ENCODE measurements at places on chromosomes 2 and 18.

GRCh38 chr18:54284981-54285785 is 15.9 kb downstream of the POLI start:
- DNase-seq: no peak

- DNase-seq: no peak
These were observed 421 bp upstream of the CNTNAP5 start for GRCh38 chr2:124024561-124025170.

DNA sequence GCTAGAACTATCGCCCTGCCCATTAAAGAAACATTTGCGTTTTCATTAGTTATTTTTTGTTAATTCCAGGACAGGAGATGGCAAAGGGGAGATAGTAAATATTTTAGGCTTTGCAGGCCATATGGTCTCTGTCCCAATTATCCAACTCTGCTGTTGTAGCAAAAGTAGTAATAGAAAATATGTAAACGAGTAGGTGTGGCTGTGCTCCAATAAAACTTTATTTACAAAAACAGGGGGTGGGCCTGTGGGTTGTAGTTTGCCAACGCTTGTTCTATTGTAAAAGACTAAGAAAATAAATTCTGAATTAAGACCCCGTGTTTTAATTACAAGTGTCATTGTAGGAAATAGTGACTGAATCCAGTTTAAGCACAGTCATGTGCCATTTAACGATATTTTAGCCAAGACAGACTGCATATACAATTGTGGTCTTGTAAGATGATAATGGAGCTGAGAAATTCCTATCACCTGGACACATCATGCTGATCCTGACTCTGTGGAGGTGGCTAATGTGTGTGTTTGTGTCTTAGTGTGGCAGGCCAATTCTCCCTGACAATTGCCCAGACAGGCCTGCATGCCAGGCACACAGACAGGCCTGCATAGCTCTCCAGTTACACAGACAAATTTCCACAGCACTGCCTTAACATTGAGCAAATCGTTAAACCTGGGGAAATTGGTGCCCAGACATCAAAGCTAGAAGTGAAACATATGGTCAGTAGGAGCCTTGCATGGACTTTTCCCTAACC is 76.4 kb downstream of the SKA1 start:
- no peak for DNase-seq

DNA sequence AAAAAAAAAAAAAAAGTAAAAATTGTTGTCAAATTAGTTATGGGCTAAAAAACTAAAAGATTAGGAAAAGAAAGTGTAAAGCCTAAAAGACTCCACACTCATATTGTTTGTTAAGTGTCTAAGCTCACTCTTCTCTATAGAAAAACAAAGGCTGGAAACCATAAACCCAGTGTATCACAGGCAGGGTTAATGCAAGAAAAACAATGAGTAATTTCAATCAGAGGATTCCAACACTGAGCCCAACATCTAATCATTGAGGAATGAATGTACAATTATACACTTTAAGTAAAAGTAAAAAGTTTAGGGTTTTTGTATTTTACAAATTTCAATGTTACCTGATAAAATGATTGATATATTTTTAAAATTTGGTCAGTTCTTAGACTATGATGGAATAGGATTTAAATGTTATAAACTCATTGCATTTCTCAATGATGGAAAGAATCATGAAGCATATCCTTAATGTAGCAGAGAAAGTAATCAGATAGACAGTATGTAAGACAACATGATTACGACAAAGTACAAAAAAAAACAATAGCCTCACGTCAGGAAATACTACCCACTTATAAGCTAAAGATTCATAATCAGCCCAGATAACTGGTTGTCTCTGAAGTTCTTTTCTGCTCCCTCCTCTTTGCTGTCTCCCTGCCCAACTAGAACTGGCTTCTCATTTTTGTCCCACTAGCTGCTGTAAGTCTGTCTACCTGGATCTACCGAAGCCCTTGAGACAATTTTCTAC is 44.5 kb upstream of the SP3 start:
- no peak for DNase-seq

- no peak for DNase-seq
These were observed 3.5 kb upstream of the RNU4ATAC start for GRCh38 chr2:121527009-121527682.

GRCh38 chr2:53729143-53729762 is 38.4 kb upstream of the CHAC2 start:
- no peak for DNase-seq

DNA sequence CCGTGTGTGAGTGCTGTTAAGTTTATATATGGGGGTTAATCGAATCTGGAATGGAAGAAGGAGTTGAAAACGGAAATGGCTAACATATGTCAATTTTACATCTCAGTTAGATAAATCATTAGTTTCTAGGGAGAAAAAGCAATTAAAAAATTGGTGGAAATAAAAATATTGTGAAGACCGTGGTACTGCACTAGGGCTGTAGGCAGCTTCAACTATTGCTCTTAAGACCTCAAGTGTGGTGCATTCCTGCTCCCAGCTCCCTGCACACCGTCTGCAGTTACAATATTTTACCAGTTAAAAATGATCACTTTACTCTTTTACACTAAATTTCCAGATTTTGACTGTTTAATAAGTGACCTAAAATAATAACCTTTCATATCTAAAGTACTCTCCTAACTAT is 977.3 kb upstream of the POU3F3 start:
- DNase-seq: no peak

GRCh38 chr2:50746526-50746925 is 285.4 kb downstream of the NRXN1 start:
- DNase-seq: no peak

DNA sequence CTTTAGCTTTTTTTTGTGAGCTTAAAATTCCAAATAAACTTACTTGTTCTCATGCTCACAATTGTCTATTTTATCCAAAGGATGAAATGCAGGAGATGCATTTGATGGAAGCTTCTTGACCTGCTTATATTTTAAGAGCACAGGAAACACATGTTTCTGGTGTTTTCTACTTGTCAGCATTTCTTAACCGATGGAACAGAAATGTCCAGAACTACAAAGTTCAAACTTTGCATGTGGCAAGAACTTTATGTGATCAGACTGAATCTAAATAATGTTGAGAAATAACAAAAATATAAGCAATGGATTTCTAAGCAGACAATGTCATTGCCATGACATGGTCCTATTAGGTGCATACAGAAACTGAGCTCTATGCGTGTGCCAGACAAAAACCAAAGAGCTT is 9.9 kb upstream of the CTLA4 start:
- DNase-seq: no peak

GRCh38 chr2:142725386-142725785 is 152.1 kb upstream of the KYNU start:
- DNase-seq: no peak

- DNase-seq: no peak
These were observed 119.1 kb upstream of the SCN1A start for GRCh38 chr2:166246901-166247300.

DNA sequence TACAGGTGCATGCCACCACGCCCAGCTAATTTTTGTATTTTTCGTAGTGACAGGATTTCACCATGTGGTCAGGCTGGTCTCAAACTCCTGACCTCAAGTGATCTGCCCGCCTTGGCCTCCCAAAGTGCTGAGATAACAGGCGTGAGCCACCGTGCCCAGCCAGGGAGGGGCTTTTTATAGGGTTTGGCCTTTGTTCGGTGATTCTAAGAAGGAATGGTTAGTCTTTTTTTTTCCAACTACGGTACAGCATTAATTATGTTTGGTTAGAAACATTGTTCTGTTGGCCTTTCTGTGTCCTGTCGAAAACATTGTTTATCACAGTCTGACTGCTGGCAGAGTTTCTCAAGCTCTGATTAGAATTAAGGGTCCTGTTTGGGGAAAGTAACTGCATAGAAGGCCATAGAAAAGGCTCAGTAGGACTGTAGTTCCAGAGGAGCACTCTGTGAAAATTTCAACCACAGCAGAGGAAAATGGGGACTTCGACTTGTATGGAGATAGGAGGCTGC is 19.3 kb upstream of the SMCHD1 start:
- no peak for DNase-seq

- DNase-seq: no peak
These were observed 369.5 kb upstream of the LRATD1 start for GRCh38 chr2:14263053-14263452.

- DNase-seq: no peak
These were observed 28.0 kb upstream of the COX5B start for GRCh38 chr2:97617911-97618310.

GRCh38 chr2:187422282-187422681 is 25.8 kb downstream of the CALCRL start:
- DNase-seq: no peak

DNA sequence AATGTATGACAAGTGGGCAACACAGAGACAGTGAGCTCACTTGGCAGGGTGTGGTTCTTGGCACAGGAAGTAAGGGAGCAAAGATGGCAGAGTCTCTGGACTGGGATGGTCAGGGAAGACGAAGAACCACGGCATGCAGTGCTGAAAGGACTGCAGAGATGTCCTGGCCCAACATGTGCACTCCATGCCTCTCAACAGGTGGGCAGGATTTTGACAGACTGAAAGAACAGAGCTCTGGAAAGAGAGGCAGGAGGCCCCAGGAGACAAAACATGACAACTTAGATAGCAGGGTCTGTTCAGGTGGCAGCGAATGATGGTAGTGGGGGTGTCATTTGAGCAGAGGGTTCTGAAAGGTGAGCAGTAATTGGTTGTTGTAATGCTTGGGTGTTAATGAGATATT is 180.3 kb downstream of the FHOD3 start:
- DNase-seq: no peak

- DNase-seq: no peak
These were observed 30.6 kb downstream of the SOWAHC start for GRCh38 chr2:109644571-109645275.

GRCh38 chr2:180048251-180048650 is 41.2 kb upstream of the CWC22 start:
- no peak for DNase-seq

DNA sequence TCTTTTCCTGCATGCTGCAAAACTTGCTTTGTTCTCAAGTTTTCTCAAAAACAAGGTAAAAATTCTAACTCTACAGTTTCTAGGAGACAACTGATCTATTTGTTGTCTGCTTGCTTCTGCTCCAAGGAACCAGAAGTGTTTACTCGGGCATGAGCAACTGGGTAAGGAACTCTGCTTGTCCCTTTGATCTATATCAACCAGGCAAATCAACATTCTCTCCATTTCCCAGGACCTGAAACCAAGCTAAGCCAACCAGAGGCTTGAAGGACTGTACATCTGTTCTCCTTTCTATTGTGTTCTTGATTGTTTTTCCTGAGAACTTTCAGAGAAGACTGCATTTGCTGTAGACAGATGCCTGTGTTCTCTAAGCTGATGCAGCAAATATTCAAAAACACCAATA is 335.0 kb upstream of the KCNH7 start:
- DNase-seq: no peak

DNA sequence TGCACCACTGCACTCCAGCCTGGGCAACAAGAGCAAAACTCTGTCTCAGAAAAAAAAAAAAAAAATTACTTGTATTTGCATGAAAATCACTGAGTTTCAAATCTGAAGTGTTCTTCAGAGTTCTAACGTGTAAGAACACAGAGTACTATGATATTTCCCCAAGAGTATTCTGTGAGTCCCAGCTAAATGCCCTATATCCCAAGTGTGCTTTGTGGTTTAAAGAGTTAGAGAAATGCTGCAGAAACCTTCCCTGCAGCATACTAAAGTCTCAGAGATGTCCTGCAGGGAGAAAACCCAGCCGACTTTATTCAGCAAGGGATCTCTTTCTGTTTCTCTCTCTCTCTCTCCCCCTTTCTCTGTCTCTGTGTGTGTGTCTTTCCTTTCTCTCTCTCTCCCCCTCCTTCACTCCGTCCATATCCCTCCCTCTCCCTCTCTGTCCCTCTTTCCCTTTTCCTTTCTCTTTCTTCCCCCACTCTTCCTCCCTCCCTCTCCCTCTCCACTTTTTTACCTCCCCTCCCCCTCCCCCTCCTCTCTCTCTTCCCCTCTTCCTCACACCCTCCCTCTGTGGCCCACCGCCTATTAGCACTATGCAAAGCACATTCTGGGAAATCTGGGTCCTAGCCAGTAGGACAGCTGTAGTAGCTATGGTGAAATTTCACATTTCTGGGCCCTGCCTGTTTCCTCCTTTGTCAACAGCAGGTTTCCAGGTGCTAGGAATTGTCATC is 54.2 kb downstream of the ACTR2 start:
- DNase-seq: no peak

GRCh38 chr2:29157131-29157530 is 41.9 kb downstream of the CLIP4 start:
- DNase-seq: no peak

DNA sequence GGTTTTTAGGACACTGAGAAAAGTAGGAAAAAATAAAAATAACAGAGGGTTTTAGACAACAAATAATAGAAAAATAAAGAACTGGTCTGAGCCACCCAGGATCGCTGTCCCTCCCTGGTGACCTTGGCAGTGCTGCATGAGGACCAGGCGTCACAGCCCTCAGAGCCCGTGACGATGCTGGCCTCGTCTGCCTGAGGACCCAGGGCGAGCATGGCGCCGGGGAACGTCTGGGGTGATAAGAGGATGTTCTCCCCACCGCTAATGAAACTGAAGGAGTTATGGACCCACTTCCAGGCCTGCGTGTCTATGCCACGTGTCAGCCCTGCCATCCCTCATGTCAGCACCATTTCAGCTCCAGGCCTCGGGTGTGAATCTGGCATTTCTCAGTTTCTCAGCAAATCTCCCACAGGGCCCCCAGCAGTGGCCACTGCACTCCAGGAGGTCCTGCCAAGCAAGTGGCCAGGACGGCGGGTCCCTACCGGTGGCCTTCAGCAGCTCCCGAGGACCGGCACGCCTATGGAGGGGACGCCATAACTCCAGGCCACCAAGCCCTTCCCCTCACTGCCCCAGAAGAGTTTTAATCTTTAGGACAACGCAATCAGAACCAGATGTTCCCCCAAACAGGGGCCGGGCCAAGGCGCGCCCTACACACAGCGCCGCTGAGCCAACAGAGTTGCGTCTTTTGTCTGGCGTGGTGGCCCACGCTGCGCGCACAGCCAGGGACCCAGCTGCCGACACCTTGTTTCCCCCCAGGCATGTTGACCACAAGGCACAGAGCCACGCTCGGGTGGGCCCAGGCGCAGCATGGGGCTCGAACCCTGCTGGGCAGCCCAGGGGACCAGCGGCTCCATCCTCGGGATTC is 179.7 kb downstream of the TWIST2 start:
- DNase-seq: no peak

GRCh38 chr18:33960417-33960816 is 264.3 kb downstream of the NOL4 start:
- DNase-seq: no peak

- DNase-seq: no peak
These were observed 64.7 kb downstream of the GYPC start for GRCh38 chr2:126720638-126721037.

DNA sequence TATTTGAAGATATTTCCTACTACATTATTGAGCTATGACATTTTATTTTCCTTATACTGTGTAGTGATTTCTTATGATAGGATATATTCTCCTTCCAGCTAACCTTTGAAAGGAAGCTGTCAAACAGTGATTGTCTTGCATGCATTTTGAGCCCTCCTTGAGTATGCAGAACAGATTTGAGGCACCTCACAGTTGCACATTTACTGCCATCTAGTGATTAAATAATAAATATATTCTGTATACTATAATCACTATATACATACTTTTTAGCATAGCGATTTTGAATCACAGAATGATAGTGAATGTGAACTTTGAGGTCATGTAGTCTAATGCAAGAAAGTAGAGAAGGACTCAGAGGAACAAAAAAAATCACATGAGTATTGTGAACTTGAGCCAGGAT is 268.4 kb upstream of the CDH19 start:
- no peak for DNase-seq
